NB4 (cell line): ENCODE measurements at places on chromosomes 3 and 15.

GRCh38 chr3:61832375-61833229 lies 271.2 kb downstream of the PTPRG start:
- DNase-seq = no peak

DNA sequence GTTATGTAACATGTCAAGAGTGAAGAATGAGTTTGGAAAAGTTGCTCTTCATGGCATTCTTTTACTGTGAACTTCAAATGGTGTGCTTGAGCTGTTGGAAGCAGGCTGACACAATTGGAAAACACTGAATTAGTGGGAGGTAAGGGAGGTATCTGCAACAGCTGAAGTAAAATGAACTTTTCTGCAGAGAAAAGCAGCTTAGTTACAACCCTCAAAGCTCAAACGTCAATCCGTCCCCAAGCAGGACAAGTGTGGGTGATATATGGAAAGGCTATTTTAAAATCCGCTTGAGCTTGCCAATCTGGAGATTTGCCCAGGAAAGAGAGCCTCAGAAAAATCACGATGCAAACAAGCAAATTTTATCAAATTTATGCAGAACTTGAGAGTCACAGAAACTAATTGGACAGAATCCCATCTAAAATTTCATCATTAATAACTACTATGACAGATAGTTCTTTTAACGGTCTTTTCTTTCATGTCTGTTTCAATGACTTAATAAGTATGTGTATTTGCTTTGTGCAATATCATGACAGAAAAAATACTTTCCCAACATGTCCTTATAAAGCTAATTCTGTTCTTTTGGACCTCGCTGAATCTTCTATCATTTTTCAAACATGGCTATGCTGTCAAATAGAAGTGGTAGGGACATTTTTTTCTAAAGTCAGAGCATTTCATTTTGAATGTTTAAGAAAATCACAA lies 266.6 kb upstream of the SLITRK3 start:
- no peak for DNase-seq

GRCh38 chr15:63155486-63155885 lies 1.8 kb downstream of the RPS27L start:
- no peak for DNase-seq

DNA sequence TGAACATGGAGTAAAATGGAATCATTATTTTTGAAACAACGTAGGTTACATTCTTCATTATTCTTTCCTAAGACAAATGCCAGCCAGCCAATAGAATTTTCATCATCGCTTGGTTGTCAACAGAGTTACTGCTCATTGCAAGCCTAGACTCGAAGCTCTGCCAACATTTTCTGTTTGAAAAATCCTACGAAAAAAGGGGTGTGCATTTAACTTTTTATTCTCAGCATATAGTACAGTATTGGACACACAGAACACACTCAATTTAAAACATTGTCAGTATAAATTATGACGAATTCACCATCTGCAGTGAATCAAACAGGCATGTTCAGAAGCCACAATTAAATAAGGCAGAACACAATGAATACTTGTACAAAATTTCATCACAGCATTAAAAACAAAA lies 232.1 kb downstream of the NR1D2 start:
- no peak for DNase-seq

- DNase-seq = no peak
Observed at GRCh38 chr3:74808506-74809275, 194.2 kb upstream of the CNTN3 start.
